T-helper 9 cell (primary cell): ENCODE measurements at places on chromosomes 3 and 15.

GRCh38 chr15:28103831-28104230, 4.7 kb upstream of the OCA2 start:
- no peak for DNase-seq

DNA sequence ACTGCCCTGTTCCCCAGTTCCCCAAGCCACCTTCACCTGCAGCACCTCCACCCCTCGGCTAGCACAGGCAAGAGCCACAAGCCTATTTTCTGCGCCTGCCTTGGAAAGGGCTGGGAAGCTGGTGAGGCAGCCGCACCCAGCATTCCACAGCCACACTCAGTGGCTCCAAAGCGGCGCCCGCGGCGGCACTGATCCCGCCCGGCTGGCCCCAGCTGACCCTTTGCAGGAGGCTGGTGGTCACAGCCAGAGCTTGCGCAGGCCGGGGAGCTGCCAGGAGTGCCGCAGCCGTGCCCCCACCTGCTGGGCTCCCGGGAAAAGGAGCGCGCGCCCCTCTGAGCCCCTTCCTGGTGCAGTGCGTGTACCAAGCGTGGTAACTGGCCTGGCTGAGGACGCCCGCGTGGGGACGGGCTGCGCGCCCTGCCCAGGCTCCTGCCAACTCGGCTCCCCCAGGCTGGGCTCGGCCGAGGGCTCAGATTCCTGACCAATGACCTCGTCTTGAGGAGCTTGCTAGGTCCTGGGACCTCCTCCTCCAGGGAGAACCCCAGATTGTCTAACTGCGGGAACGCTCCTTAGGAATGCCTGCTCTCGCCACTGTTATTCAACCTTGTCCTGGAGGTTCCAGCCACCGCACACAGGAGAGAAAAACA, 13.3 kb downstream of the GRAMD2A start:
- no peak for DNase-seq

GRCh38 chr3:182690172-182690571, 103.1 kb upstream of the ATP11B start:
- no peak for DNase-seq

- no peak for DNase-seq
Measured at GRCh38 chr15:53586799-53587198, 172.7 kb downstream of the WDR72 start.

- DNase-seq = no peak
Measured at GRCh38 chr3:152243301-152243711, 25.4 kb upstream of the MBNL1 start.

DNA sequence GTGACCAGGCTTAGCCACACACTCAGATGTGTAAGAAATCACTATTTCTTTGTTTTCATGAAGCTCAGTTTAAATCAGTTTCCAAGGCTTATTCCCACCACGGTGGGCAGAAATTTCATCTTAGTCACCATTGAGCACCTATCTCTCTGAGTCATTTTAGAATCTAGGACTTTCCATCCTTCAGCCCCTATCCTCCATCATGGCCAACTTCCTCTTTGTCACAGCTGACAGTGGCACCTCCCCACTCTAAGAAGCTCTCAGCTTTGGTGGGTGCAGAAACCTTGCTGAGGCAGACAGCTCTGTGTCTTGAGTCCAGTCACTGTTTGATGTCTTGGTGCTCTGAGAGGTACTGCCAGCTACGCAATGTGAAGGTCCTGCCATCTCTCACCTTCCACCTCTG, 32.9 kb downstream of the SNTN start:
- DNase-seq = no peak

DNA sequence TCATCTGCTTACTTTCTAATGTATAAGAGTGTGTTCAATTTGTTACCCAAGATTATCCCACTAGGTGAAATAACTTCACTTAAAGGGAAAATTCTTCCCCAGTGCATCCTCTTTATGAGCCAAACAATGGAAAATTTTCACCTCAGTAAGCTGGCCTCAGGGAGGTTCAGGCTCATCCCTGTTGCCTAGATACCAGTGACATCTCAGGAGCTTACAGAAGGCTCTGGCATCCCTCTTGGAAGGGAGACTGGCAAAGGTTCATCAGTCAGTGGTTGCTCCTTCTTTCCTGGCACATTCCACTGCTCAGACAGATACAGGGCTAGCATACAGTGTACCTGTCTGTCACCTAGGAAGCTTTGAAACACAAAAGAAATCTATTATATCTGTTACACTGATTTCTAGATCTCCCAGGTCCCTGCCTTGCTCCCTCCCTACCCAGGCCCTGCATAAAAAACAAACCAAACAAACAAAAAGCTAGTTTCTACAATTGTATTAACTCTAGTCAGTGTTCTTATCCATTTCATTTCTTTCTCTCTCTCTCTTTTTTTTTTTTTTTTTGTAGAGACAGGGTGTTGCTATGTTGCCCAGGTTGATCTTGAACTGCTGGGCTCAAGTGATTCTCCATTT, 1.7 kb downstream of the IP6K2 start:
- no peak for DNase-seq

- peak; percentile 73 for DNase-seq
Measured at GRCh38 chr15:74616366-74616939, 817 bp downstream of the CLK3 start.

DNA sequence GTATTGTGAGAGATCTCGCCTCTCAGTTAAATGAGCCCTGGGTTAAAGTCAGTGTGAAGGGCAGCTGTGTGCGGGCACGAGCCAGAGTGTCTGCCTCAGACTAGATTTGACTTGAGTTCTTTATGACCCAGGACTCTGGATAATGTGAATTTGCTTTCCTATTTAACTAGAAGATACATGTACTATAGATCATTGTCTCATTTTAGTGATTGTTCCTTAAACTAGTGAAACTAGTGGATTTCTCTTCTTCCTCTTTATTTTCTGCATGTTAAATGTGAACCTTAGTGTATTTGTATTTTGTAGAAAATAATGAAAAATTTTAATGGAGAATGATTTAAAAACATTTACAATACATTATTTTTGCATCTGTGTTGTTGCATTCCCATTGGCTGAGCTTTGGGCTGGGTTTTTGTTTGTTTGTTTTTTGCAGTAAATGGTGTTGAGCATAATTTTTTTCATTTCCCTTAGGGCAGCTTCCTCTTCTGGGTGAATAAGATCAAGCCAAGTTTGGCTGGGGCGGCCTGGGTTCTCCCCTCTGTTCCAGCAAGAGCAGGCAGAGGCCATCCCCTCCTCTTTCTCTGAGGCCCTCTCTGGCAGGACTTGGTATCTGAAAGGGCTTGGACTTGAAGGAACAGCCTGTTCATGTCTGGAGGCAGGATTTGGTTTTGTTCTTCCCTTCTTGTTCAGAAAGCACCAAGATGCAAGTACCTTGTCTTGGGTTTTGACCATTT, 15.0 kb downstream of the GCSAM start:
- no peak for DNase-seq

DNA sequence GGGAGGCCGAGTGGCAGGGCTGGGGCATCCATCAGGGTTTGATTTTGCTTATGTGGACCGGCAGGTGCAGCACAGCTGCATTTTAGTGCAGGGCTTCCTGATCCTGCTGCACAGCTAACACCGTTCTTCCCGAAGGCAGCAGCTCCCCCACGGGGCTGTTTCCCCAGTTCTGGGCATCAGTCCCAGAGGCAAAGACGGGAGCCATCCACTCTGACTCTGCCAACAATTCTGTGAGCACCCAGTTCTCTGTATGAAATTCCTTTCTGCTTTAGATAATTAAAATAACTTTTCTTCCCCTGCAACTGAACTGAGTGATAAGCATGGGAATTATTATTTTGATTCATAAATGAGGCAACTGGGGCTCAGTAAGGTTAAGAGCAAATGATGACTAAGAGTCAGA, 262.9 kb upstream of the ATP10A start:
- no peak for DNase-seq

DNA sequence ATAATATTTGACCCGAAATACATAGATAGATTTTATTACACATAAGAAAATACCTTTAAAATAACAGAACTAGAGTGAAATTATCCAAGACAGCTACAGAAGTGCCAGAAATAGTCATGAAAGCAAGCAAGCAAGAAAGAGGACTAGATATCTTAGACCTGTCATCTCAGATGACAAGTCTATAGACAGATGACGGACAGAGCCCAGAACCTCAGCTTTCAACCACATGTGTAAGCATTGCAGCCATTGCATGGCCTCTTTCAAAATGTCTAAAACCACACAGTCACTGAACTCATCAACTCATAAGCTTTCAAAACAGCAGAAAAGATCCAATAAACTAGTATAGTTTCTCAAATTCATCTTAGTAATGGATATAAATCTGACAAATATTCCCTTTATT, 59.8 kb upstream of the FHIT start:
- DNase-seq = no peak

GRCh38 chr3:67617518-67617917, 36.9 kb downstream of the SUCLG2 start:
- DNase-seq = no peak
